Endothelial cell (in vitro differentiated cells): ENCODE measurements at places on chromosomes 4 and X. TPM values are rescaled to one million over a fixed set of nuclear protein-coding genes. Genes with fewer than 3 reads are reported as not detected.

DNA sequence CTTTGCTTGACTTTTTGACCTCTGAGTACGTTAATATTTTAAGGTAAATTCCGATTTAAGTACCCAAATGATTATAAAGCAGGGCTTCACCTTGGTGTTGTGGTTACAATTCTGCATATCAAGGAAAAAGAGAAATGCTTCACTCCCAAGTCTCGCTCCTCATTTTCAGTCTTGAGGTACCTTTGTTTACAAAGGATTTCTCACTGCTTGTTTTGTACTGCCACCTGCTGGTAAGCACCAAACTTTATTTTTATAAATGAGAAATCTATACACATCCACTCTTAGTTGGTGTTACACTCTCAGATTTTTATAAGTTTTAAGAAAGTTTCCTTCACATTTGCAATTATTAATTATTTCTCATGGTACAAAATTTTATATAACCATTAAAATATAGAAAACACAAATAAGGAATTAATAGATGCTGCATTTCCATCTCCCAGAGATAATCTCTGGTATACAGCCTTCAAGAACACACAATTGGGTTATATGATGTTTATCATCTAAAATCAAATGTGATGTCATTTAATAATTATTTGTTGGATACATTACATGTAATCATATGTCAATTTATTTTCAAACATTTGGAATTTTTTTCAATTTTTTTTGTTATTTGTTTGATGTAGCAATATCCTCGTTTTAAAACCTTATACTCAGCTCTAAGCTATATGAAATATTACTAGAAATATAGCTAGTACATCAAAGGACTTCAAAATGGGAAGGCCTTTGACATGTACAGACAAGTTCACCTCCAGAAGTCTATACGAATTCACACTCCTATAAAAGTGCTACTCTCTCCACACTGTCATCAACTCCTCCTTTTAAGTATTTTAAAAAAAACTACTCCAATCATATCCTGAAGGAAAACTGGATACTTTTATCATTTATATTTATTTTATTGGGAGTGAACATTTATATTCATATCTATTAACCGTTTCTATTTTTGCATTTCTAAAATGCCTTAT is 179.9 kb downstream of the KCNIP4 start:
- no peaks in the 10 kb centered on the region for H3K36me3 ChIP-seq
- no peak overlapping the region for H3K4me3 ChIP-seq
- no peaks in the 10 kb centered on the region for H3K4me1 ChIP-seq
- DNase-seq = peak; percentile 28

DNA sequence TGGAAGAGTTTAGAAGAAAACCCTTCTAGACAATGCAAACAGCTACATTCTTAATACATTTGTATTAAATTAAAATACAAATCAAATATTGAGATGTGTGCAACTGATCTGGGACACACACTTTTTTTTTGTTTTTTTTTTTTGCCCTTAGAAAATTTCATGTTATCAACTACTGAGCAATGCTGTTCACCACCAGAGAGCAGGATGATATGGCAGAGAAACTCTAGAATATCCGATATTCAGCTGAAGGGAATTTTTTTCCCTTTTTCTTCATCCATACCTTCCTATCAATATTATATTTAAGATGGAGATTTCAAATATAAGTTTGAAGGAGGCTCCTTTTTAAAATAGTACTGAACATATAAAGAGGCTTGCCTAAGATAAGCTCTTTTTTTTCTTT is 1.0 kb downstream of the NDST3 start:
- no peak overlapping the region for H3K27ac ChIP-seq
- H3K4me1 ChIP-seq = no peaks in the 10 kb centered on the region
- H3K4me3 ChIP-seq = no peak overlapping the region
- no peak for DNase-seq
- no peaks in the 10 kb centered on the region for H3K36me3 ChIP-seq
- no peaks in the 10 kb centered on the region for H3K27me3 ChIP-seq

DNA sequence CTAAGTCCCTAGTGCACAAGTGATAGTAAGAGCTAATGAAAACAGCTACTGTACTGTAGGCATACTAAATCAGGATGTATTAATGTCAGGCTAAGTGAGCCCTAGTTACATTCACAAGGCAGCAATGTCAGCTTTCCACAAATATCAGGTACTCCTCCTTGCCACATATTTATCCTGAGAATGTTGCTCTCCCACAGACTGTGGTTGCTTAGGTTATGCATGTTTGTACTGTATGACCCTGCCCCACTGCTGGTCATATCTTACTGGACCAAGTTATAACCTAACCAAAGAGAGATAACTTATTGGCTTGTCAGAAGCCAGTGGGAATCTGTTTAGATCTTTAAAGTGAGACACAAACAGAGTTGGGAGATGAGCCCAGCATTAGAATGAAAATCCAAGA is 241.0 kb downstream of the SLC39A8 start:
- no peak overlapping the region for H3K27ac ChIP-seq
- DNase-seq = no peak
- no peak overlapping the region for H3K4me3 ChIP-seq
- H3K27me3 ChIP-seq = no peaks in the 10 kb centered on the region
- peaks cover 7% of the 10 kb centered on the region for H3K36me3 ChIP-seq

DNA sequence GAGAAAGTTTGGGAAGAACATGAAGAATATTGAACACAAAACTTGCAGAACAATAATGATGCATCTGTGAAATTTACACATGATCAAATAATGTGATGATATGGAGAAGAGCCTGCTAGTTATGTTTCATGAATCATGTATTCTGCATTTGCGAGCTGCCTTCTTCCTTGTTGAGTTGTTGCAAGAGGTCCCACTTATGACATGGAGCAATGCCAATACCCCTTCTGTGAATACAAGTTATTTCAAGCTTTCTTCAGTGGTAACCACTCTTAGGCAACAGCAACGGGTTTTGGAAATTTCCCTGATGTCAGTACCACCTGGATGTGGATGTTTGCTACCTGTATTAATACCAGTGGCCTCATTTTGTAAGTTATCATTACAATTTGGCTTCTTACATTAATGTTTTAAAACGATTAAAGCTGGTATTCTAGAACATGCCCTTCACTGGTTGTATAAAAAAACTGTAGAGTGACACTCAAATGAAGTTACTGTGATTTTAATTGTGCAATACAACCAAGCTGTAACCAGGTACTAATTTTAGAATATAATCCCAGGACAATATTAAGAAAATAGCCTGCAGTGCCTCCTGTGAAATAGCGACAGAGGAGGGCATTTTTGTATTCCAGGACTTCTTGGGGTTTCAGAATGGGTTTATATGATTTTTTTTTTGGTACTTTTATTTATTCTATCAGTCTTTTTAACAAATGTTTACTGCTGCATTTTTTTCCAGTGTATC is 25.3 kb downstream of the IQCM start:
- H3K36me3 ChIP-seq = no peaks in the 10 kb centered on the region
- no peak overlapping the region for H3K27ac ChIP-seq
- DNase-seq = no peak
- no peak overlapping the region for H3K4me3 ChIP-seq
- H3K27me3 ChIP-seq = peaks cover 2% of the 10 kb centered on the region
- no peaks in the 10 kb centered on the region for H3K4me1 ChIP-seq

DNA sequence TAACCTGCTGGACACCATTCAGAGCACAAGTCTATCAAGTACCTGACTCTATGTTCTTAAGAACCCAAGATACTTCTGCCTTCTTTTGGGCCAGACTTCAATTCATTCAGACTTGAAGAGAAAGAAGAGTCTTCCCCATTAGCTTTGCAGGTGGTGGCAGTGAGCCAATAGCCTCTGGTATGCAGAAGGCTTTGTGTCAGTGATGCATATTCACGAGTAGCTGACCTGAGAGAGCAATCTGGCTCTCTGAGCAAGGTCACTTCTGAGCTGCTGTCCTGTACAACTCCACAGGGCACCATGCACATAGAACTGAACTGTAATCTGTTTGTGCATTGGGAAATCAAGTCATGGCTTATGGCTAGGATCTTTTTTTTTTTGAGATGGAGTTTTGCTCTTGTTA is 39.9 kb upstream of the SPINK2 start:
- no peak overlapping the region for H3K4me3 ChIP-seq
- DNase-seq = no peak
- H3K27ac ChIP-seq = no peak overlapping the region
- H3K36me3 ChIP-seq = no peaks in the 10 kb centered on the region
- no peaks in the 10 kb centered on the region for H3K4me1 ChIP-seq

DNA sequence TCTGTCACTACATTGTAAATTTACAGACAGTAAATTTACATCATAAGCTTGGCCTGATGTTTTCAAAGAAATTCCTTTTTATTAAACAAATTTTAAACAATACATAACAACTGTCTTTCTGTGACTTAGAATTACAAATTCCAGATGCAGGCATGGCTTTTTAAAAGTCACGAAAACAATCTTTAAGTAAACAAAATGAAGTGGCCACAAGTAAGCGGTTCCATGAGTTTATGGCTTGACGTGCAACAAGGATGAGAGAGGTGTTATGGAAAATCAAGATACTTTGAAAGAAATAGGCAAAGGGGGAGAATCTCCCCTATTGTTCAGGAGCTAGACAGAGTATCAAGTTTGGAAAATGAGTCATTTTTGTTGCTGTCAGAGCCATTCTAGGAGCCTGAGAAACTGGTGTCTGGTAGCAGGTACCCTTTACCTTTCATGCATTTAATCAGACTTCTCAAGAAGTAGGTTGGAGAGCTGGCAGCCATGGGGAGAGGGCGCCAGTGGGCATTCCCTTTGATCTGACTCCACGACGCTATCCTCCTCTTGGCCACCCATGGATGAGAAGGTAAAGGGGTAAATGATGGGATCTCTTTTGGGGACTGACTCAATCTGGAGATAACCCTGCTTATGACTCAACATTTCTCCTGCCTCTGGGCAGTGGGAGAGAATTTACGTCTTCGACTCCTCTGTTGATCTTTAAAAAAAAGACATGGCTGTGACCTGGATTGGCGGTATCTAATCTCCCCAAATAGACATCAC is 217.2 kb downstream of the SPRY1 start:
- DNase-seq = no peak
- no peak overlapping the region for H3K27ac ChIP-seq
- peaks cover 16% of the 10 kb centered on the region for H3K4me1 ChIP-seq
- H3K36me3 ChIP-seq = no peaks in the 10 kb centered on the region
- peaks cover 4% of the 10 kb centered on the region for H3K27me3 ChIP-seq

DNA sequence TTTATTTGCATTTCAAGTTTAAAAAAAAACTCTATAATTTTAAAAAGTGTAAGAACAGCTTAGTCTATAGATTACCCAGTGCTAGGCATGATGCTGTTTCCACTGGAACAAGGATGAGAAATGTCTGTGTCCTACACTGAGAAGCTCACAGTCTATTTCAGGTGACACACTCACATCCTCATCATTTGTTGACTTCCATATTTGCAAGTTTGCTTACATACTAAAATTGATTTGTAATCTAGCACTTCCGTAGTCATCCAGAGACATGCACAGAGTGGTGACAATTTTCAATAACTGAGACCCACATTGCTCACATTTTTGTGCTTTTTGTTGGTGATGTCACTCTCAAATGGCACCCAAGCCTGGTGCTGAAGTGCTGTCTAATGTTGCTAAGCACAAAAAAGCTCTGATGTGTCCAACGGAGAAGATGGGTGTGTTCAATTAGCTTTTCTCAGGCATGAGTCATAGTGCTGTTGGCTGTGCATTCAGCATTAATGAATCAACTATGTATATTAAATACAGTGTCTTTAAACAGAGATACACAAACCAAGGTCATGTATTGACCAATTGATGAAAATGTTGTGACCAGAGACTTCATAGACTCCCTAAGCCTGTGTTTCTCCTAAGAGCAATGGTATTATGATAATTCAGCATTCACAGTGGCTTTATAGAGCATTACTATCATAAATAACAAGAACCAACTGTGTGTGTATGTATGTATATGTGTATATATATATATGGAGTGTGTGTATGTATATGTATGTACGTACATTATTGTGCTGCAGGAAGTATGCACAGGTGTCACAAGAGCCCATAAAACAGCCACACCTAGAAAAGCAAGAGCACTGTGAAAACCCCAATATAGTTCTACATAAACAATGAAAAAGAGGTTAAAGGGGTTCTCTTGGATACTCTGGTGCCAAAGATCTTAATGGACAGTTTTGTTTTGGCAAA is 31.2 kb upstream of the VCX3B start:
- no peaks in the 10 kb centered on the region for H3K36me3 ChIP-seq
- H3K27ac ChIP-seq = no peak overlapping the region
- no peaks in the 10 kb centered on the region for H3K27me3 ChIP-seq
- no peak overlapping the region for H3K4me3 ChIP-seq

DNA sequence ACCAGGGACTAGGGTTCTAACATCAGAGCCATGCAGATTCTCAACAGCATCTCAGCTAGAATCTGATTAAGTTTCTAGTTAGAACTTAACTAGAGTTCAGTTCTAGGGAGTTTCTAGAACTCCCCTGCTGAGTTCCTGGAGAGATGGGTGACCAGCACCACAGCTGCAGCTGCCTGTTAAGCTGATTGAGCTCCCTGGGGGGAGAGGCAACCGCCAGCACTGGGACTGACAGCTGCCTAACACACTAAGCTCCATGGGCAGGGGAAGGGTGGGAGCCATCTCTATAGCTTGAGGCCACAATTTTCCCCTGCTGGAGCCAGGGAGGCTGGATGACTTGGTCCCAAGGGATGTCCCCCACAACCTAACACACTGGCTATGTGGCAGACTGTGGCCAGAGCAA is 84.2 kb downstream of the CHIC1 start:
- no peaks in the 10 kb centered on the region for H3K4me1 ChIP-seq
- H3K27ac ChIP-seq = no peak overlapping the region
- peaks cover 20% of the 10 kb centered on the region for H3K36me3 ChIP-seq
- no peak for DNase-seq

DNA sequence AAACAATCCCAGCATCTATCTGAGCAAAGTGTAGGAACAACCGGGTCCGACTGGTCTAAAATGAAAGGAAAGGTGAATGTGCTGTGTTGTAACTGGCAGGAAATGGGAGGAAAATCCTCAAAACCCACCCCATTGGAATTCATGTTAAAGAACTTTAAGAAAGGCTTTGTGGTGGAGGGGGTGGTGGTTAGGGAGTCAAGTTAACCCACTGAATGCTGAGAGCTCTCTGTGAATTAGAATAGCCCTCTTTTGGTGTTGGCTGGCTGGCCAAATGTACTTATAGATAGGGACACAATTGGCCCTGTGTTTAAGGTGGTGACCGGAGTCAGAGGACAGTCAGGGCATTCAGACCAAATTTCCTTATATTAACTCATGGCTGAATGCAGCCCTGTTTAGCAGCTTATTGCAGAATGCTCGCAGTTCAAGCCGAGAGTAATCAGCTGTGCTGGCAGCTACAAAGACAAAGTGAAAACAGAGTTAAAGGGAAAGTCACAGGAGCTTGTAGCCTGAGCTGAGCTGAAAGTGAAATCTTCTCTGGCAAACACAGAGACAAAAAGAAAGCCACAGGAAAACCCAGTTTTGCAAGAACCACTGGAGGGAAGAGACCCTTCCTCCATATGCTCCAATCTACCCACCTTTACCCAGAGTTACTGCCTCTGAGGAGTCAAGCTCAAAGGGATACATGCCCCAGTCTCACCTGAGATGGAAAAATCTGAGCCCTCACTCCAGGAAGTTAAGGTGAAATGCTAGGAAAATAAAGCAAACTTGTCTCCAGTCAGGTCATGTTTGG is 38.5 kb upstream of the UGT2B7 start:
- no peak overlapping the region for H3K27ac ChIP-seq
- no peak overlapping the region for H3K4me3 ChIP-seq
- H3K4me1 ChIP-seq = peaks cover 5% of the 10 kb centered on the region
- peaks cover 3% of the 10 kb centered on the region for H3K27me3 ChIP-seq
- H3K36me3 ChIP-seq = no peaks in the 10 kb centered on the region
- no peak for DNase-seq

The ZNF711 gene
- 21.2 TPM for total RNA-seq

The MOB1B gene
- 49.4 TPM for total RNA-seq

The P2RY8 gene
- not detected for total RNA-seq

The IBSP gene
- not detected for total RNA-seq
